Activated CD4-positive, alpha-beta T cell treated with anti-CD3 and anti-CD28 coated beads, Interleukin-2, amount 50 U/mL, for 48 hours (primary cell): ENCODE measurements at places on chromosomes 1 and 21.

- DNase-seq = no peak
These were observed 5.0 kb downstream of the ABCA4 start for GRCh38 chr1:94115900-94116436.

GRCh38 chr21:35280231-35280630 lies 231.1 kb upstream of the RUNX1 start:
- no peak for DNase-seq

GRCh38 chr21:45877821-45878469 lies 103.6 kb upstream of the COL6A1 start:
- no peak for DNase-seq

- no peak for DNase-seq
These were observed 12.5 kb upstream of the OLIG1 start for GRCh38 chr21:33057385-33057940.

DNA sequence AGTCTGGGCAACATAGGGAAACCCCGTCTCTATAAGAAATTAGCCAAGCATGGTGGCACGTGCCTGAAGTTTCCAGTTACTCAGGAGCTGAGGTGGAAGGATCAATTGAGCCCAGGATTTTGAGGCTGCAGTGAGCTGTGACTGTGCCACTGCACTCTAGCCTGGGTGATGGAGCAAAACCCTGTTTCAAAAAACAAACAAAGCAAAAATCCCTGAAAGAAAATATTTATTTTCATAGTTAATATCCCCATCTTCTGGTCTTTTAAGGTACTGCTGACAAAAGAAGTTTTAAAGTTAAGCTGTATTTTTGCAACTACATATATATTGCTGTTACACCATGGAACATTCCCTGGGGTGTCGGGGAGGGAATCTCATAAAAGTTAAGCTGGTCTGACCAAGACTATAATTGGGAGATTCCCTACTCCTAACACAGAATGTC lies 26.0 kb downstream of the VAMP4 start:
- DNase-seq = no peak

DNA sequence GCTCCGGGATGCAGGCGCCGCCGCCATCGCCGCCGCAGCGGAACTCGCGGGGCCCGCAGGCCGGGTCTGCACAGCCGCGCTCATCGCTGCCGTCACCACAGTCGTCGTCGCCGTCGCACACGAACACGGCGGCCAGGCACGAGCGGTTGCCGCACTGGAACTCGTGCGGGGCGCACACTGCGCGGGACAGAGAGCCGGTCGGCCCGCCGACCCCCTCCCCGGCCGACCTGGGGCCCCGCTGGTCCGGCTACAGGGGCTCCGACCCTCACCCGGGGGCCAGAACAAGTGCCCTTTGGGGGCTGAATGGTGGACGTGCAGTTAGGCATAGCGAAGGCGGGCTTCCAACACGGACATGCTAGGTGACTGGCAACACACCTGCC lies 38.6 kb upstream of the MAGOH start:
- DNase-seq = no peak

DNA sequence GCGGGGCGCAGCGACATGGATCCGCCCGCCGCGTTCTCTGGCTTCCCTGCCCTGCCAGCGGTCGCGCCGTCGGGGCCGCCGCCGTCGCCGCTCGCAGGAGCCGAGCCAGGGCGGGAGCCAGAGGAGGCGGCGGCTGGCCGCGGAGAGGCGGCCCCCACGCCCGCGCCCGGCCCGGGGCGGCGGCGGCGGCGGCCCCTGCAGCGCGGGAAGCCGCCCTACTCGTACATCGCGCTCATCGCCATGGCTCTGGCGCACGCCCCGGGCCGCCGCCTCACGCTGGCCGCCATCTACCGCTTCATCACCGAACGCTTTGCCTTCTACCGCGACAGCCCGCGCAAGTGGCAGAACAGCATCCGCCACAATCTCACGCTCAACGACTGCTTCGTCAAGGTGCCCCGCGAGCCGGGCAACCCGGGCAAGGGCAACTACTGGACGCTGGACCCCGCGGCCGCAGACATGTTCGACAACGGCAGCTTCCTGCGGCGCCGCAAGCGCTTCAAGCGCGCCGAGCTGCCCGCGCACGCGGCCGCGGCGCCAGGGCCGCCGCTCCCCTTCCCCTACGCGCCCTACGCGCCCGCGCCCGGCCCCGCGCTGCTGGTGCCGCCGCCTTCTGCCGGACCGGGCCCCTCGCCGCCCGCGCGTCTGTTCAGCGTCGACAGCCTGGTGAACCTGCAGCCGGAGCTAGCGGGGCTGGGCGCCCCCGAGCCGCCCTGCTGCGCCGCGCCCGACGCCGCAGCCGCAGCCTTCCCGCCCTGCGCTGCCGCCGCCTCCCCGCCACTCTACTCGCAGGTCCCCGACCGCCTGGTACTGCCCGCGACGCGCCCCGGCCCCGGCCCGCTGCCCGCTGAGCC lies 459 bp downstream of the FOXE3 start:
- DNase-seq = no peak

DNA sequence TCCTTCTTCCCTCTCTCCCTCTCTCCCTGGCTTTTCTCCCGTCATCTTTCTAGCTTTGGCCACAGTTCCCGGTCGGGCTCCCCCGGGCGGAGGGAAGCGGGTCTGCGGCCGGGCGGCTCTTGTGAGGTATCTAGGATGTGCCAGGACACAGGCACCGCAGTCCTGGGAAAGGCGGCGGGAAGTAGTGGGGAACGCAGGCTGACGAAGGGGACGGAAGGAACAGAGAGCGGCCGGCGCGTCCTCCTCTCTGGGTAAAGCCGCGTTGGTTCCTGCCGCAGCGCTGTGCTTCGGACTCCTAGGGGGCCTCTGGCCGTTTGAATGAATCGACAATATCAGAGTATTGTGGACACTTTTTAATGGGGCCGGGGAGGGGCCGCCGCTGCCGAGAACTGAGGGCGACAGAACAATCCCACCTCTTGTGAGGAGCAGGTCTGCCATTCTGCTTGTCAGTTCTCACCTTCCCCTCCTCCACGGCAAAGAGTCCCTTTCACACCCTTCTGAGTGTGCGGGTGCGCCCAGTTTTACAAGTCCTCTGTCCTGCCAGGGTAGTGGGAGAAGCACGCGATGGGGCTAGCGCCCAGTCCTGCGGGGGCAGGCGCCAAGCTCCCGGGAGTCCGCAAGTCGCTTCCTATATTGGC lies 1.2 kb upstream of the LHX9 start:
- DNase-seq = no peak

DNA sequence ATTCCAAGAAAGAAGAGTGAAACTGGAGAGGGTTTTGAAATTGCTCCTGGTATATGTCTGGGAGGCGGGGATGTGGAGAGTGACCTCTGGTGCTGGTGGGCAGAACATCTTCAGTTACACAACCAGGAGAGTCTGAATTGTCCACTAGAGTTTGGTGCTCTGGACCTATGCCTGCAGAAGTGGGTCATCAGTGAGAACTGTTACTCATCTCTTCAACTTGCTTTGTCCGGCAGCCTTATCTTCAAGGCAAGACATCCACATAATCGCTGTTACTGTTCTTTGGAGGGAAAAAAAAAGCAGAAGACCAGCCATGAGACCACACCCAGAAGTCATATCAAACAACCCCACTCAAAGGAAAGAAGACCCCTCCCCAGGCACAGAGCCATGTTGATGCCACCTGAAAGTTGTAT lies 14.9 kb downstream of the SH2D1B start:
- no peak for DNase-seq

DNA sequence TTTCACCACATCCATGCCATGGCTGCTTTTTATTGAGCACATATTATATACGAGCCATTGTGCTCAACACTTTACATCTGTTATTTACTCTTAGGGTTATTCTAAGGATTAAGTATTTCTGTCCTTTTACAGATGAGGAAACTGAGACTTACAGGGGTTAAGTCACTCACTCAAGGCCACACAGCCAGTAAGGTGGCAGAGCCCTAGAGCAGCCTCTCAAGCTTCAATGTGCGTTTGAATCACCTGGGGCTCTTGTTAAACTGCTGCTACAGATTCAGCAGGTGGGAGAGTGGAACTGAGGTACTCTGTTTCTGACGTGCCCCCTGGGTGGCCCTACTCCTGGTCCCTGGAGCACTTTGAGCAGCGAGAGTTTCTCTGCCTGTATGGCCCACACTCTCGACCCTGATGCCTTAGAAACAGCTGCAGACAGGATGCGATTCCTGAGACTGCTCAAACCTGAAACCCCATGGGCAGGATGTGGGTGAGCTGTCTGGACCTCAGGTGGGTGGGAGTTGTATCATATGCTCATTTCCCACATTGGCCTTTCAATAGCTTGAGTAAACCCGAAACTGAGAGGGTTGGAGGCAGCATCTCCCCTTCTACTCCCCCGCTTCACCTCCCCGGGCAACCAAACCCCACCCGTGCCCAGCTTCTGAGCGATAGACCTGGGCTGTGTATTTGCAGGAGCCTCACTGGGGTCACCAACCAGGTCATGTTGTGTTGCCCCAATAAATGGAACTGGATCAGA lies 59.3 kb downstream of the MAN1C1 start:
- peak; percentile 83 for DNase-seq

DNA sequence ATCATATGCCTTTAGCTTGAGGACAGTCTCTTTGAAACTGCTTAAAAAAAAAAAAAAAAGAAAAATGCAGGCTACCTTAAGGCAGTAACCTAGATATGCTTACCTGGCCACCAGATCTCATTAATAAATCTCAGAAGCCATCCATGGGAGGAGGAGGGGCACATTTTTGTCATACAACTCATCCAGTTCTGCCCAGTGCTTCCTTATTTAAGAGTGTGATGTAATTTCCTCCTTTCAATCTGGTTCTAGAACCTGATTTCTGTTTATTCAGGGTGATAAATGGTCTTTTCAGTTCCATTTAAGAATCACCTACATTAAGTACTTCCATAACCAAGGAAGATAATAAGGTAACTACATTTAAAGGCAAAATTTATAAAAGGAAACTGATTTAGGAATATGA lies 6.1 kb downstream of the ERRFI1 start:
- DNase-seq = no peak

DNA sequence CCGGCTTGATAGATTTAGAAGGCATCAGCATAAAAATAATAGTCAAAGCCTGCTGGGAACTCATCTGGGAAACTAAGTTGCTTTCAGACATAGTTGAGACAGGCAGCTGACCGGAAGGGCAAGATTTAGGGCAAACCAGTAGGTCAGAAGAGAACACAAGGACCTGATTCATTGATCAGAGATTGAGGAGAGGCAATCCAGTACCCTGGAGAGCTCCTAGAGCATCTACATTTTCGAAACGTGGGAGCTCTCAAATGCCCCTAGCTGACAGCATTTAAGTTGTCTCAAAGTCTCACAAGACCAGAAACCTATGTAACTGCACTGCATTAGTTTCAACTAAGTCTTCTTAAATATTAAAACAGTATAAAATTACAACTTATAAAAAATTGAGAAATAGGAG lies 22.9 kb upstream of the MTF2 start:
- no peak for DNase-seq

DNA sequence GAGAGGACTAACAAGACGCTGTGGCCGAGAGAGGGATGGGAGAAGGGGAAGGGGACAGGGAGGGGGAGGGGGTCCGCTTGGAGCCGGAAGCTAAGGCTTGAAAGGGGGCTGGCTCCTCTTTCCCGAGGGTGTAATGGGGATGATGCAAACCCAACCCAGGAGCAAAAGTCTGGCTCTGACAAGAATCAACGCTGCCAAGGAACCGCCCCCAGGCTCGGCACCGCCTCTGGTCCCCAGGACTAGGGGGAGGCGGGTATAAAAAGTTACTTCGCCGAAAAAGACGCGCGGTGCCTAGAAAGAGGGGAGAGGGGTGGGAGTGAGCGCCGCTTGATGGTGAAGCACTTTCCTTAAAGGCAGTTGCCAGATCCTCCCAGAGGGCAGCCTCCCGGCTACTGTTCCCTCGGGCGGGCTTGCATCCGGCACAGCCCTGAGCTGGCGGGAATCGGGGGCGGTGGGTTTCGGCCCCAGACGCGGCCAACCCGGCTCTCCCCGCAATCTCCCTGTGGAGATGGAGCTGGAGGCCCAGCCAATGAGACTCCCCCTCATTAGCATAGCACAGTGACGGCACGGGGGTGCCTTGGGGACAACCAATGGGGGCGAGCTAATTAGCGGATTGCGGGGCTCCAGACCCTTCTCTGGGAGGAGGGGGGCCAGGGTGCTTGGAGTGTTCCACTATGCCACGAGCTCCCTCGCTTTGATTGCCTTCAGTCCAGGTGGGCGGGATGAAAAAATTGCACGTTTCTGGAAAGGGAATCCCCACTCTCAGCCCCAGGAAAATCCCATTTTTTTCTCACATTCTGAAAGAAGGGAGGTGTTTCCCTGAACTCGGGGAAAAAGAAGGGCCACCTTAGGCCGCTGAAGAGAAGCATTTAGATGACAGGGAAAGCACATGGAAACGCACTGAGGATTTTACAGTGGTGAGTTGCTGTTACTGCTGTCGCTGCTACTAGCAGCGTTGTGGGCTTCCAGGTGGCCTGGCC lies at the start of gene KCNT2:
KCNT2 (minus strand) TSS at position 51 of the 980 bp plus-strand sequence. CDS start 131 bp downstream, outside the sequence.
- peak; percentile 6 for DNase-seq
